ENCODE measurements at places on chromosomes 1 and 21.
A peak's percentile ranks its signal among the peaks of the same experiment; 100 is the strongest.

- DNase-seq = no peak
These were observed 115.0 kb downstream of the RIPK4 start for GRCh38 chr21:41651830-41652229.

GRCh38 chr21:45991606-45992300 lies 10.2 kb downstream of the COL6A1 start:
- no peak for DNase-seq

GRCh38 chr1:1050577-1051052 lies 23.5 kb downstream of the RNF223 start:
- no peak for DNase-seq

DNA sequence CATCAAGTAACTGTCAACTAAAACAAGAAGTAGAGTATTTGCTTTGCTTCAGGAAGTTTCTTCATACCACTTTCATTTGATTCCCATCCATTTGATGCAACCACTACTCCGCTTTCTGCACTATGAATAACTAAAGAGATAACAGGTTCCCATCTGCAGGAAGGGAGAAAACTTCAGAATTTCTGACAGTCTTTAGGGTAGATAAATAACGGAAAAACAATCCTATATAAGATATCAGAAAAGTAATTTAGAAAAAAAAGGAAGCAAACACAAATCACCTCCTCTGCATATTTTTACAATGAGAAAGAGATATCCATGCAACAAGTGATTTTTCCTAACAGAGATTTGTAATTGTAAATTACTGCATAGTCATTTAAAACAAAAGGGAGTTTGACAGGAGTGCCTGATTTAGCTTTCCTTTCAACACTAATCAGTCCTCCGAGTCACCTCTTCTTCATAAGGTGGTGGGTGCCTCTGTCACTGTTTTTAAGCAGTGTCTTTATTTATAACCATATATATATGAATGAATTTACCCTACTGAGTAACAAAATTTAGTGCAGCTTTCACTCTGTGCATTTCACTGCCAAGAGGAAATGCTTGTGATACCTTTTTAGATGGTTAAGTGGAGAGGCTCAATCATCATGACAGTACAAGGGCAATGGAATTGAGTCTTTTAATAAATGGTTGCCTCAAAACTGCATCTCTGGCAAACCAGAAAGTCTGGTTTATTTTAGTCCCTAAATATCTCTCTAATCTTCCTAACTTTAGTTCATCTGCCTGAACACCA lies 1920.4 kb downstream of the MRPL39 start:
- no peak for DNase-seq

DNA sequence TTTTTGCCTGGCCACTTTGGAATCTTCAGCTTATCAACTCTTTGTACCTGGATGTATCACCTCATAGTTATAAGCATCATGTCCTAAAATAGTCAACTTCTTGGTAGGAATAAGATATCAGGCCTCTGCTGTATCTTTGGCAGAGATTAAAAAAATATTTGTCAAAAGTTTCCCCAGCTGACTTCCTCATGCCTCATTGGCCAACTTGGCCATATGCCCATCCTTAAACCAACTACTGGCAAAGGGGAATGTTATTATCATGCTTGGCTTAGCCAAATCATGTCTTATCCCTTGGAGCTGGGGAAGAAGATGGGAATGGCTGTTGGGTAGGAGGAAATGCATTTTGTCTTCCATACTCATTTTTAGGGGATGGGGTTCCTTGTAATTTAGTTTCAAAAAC lies 23.4 kb downstream of the NFASC start:
- no peak for DNase-seq

DNA sequence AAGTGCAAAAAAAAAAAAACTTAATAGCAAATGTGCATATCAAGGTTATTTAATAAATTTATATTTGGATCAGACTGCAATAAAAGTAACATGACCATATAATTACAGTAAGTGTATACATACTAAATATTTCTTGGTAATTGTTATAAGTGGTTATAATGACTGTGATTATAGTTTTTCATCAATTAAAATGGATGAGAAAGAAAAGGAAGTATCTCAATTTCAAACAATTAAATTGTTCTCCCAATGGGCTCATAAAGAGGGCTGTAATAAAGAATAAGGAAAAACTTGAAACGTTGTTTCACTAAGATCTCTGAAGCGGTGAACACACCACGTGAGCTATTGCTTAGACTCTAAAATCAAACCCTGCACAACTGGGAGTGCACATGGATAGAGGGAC lies 104.1 kb downstream of the CDC42BPA start:
- no peak for DNase-seq

DNA sequence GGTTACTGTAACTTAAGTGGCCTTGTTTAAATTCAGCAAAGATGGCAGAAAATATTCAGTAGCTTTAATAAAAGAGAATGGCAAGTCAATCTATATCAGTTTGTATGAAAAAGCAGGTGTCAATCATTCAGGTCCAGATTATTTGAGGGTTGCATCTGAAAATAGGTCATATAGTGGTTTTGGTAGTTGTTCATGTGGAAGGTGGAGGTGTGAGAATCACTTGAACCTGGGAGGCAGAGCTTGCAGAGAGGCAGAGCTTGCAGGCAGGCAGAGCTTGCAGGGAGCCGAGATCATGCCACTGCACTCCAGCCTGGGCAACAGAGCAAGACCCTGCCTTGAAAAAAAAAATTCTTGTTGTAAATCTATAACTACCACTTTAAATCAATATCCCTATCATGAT lies 88.6 kb downstream of the ZSWIM5 start:
- no peak for DNase-seq

GRCh38 chr1:240732390-240732789 lies 120.4 kb upstream of the GREM2 start:
- peak; percentile 23 for DNase-seq

GRCh38 chr1:244573768-244574167 lies 79.2 kb upstream of the DESI2 start:
- DNase-seq = no peak

DNA sequence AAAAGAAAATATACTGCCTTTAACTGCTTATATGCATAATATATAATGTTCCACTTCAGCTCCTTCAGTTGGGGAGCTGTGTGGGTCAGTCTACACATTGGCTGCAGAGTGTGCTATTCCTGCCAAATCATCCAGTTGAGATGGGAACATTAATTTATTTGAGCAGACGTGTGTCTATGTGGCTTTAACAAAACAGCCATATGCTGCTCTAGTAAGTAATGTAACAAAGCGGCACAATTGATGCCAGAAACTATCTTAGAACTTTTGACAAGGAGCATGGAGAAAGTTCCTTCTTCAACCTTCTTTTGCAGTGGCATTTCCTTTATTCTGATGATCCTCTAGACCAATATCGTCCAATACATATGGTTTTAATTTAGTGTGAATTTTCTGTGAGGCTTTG lies 285.9 kb upstream of the C1orf87 start:
- no peak for DNase-seq

DNA sequence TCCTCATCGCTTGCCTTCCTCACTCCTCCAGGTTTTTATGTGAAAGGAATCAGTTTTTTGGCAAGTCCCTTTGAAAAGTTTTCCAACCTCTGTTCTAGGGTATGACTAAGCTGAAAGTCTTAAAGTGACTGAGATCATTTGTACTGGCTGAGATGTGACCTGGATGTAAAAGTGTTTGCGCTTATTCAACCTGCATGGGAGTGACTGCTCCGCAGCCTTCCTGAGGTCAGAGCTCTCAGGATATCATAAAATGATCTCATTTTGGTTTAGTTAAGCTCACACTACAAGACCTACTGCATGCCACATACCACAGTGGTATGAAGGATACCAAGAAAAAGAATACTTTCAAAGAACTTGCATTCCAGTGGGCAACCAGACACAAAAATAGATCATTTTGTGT lies 29.8 kb upstream of the TADA1 start:
- DNase-seq = no peak

GRCh38 chr1:63973005-63973419 lies 199.2 kb downstream of the ROR1 start:
- no peak for DNase-seq

DNA sequence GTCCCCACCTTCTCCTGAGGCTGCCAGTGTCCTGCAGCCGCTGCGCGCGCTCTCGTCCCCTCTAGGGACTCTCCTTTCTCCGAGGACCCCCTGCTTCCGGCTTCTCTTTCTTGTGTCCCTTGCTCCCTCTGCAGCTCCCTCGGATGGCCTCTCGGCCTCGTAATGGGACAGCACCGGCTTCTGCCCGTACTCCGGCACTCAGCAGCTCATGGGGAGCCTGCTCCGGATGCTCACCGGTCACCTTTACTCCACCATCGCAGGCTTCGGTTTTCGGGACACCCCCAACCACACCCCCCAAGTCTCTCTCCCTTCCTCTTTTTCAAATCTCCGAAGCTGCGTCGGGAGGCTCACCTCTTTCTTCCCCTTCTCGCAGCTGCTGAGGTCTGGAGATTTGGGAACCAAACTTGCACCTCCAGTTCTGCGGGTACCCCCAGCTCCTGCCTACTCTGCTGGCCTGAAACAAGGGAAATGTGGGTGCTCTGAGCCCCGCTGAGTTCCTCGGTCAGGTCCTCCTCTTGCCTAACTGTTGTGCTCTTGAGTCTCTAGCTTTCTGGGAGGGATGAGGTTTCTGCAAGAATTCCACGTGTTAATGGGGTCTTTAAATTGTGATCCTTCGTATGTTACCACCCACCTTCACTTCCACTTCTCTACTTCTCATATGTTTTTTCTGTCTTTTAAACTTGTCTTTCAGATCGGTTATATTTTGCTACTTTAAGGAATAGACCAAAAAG lies 930 bp downstream of the CDC14A start:
- peak; percentile 25 for DNase-seq

DNA sequence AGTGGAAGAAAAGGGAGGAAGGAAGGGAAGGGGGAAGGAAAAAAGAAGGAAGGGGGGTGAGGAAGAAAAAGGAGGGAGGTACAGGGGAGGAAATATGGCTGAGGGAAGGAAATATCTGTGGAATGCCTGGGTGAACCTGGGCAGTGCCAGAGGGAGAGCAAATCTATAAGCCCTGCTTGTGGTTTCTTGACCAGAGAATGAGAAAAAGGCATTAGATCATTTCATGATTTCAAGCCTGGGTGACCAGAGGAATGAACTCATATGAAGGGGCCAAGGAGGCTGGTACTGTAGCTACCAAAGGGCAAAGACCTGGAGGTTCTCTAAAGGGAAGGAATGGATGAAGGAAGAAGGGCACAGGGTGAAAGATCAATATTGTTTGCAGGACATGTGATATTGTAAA lies 31.4 kb downstream of the GNG12 start:
- DNase-seq = no peak

- DNase-seq = no peak
These were observed 570.9 kb upstream of the CAMK1G start for GRCh38 chr1:209012443-209013196.

GRCh38 chr1:208153386-208153785 lies 90.8 kb downstream of the PLXNA2 start:
- no peak for DNase-seq

DNA sequence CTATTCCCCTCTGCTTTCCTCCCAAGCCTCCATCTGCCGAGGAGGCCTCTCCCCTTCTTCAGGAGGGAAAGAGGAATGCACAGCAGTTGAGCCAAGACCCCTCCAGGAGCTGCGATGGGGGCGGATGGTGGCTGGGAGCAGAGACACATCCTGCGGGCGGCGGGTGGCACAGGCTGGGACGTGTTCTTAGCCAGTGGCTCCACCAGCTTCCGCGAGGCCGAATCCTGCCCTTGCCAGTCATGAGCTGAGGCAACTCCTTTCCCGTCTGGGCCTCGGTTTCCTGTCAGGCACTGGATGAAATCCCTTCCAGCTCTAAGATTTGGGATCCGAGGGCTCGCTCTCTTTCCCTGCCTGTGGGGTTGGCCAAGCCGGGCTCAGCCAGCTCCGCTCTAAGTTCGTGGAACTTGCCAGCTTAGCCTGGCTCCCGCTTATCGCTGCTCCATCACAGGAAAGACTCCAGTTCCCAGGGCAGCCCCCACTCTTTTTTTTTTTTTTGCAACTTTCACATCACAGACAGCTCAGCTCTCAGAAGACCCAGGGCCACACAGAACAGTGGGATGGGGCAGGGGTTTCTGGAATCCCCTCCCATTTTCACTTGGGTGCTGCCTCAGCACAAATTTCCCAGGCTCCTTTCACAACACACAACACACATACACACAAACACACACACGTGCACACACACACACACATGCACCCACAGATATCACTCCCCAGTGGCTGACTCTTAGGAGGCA lies 506 bp downstream of the MYOM3 start:
- DNase-seq = no peak

DNA sequence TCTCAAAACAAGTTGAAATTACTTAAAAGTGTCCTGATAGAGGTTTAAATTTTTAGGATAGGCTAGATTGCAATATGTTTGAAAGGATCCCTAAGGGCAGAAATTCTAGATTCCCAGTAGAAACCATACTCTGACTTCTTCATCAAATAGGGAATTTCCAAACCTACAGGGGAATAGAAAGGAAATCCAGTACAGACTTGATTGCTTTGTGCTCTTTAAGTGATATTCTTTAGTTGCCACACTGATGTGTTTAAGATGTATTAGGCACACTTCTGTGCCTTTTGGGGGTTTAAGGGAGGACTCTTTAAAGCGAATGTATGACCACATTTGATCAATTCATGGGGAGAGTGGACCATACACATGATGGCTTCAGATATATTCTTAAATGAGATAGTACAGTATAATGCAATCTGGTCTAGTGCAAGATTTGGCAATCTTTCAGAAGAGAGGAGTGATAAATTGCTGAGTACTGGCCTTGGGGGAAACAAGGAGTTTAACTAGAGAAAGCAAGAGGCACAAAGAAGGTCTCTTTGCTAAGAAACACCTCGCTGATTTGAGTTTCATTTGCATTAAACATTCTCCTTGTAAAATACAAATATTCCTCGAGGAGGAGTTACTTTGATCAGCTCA lies 268.8 kb upstream of the NR5A2 start:
- no peak for DNase-seq

- DNase-seq = no peak
These were observed 5.1 kb upstream of the HES4 start for GRCh38 chr1:1004780-1005697.

- no peak for DNase-seq
These were observed 196.7 kb upstream of the VAMP3 start for GRCh38 chr1:7574121-7575040.

- no peak for DNase-seq
These were observed 18.4 kb upstream of the FOXO6 start for GRCh38 chr1:41342774-41343355.

DNA sequence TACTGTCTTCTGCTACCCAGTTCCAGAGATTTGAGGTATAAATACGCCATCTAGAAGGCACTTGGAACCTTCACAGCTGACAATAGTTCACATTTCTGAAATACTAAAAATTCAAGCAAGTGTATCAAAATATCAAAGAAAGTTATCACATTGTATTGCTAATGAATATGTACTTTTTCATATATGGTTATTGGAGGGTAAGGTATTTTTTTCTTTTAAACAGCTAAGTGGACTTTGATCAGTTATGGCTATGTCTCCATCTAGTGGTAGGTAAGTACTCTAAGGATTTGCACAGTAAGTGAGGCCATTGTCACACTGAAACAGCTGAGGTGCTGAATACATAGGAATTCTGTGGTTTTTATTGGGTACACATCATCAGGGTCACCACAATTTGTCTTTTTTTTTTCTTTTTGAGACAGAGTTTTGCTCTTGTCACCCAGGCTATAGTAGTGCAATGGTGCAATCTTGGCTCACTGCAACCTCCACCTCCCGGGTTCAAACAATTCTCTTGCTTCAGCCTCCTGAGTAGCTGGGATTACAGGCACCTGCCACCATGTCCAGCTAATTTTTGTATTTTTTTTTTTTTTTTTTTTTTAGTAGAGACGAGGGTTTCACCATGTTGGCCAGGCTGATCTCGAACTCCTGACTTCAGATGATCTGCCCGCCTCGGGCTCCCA lies 49.1 kb upstream of the CR2 start:
- DNase-seq = peak; percentile 64
